ENCODE measurements at places on chromosomes 13 and 19. TPM values are rescaled to one million over a fixed set of nuclear protein-coding genes. Genes with fewer than 3 reads are reported as not detected.

DNA sequence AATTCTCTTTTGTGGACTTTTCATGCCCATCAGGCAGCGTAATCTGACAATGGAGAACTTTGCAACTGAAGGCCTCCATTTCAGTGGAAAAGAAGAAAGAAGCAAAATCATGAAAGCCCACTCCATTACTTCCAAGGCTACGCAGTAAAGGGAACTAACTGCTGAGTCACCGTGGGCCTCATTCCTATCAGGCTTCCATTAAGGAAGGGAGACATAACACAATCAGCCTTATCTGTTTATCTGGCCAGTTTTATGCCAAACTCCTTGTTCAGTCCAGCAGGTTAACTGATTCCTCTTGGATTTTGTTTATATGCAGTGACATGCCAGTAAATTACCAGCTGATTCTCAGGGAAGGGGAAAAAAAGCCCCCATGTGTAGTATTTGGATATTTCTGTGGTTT lies 56.8 kb upstream of the KATNAL1 start:
- DNase-seq, result no peak

Gene KLHL1
- total RNA-seq, result not detected

GRCh38 chr13:42832341-42833096 lies 51.1 kb downstream of the FAM216B start:
- no peak for DNase-seq

Gene GPR180
- total RNA-seq, result 5.1 TPM

DNA sequence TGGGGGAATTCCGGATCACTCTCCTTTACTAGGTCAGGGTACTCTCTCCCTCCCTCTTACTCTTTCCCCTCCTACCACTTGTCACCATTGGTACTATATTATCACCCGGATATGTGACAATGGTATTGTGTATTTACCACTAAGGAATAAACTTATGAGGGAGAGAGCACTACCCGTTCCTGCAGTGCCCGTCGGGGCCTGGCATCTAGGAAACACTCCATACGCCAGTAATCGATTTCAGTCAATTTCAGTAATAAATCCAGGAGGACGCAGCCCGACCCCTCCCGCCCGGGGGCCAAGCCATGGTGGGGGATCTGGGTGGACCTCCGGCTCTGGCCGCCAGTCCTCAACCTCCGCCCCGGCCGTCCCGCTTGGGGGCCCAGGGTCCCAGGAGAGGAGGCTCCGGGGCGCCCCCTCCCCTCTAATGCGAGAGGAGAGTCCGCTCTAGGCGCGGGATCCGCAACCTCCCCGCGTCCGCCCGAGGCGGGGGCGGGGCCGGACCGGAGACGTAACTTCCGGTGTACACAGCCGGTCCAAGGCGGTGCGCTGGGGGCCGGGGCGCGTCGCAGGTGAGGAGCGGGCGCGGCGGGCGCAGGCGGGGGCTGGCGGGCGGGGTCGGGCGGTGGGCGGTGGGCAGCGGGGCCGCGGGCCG lies at the start of gene GARRE1:
TSS of gene GARRE1 (plus strand) at position 509 of the 652 bp plus-strand sequence. CDS start 45,920 bp downstream, outside the sequence.
- peak; percentile 90 for DNase-seq

Gene SCN1B
- total RNA-seq, result 0.47 TPM

DNA sequence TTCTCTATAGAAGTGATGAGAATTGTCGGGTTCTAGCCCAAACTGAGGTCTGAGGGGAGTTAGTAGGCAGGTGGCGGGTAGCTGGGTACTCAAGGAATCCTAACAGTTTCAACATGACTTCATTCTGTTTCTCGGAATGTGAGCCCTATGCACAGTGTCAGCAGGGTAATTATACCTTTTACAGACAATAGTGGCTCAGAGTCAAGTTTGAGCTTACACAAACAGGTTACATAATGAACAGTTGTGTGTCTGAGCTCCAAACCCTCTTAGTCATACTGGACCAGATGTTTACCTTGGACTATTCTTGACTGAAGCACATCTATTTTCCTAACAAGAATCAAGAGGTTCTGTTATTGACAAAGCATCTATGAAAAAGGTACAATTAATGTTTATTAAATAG lies 1066.7 kb upstream of the PCDH20 start:
- DNase-seq, result no peak

GRCh38 chr13:34116651-34117050 lies 298.7 kb downstream of the RFC3 start:
- DNase-seq, result no peak

DNA sequence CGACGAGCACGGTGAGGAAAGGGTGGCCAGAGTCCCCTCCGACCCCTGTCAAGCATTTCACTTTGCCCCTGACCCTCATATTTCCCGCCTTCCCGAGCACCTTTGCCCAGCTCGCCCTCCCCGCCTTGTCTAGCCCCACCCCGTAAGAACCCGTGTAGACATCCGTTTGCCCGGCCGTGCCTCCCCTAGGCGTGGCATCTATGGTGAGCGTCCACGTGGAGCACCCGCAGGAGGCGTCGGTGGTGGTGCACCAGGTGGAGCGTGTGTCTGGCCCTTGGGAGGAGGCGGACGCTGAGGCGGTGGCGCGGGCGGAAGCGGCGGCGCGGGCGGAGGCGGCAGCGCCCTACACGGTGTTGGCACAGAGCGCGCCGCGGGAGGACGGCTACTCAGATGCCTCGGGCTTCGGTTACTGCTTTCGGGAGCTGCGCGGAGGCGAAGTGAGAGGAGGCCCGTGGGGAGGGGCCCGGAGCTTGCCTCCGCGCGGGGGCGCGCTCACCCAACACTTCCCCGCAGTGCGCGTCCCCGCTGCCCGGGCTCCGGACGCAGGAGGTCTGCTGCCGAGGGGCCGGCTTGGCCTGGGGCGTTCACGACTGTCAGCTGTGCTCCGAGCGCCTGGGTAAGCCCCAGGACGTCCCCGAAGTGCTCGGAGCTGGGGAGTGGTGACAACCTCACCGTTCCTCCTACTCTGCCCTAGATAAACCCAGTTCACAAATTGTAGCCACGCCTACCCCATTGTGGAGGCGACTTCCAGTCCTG lies 4.2 kb downstream of the LTBP4 start:
- peak; percentile 78 for DNase-seq
